NCI-H187 (cell line): ENCODE measurements at places on chromosomes 12 and 14.
A peak's percentile ranks its signal among the peaks of the same experiment; 100 is the strongest.

DNA sequence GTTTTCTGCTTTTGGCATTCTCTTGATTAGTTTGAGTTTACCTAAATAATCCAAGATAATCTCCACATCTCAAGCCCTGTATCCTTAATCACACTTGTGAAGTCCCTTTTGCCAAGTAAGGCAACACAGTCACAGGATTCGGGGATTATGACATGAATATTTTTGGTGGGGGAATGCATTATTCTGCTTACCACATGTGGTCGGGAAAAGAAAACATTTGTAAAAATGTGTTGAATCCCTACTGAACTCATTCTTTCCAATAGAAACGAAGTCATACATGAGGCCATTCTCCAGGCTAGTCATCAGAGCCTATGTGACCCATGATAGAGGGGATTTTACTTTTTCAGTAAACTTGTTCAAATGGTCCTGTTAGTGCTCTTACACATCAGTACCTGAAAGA is 58.5 kb upstream of the PRICKLE1 start:
- DNase-seq, result no peak

DNA sequence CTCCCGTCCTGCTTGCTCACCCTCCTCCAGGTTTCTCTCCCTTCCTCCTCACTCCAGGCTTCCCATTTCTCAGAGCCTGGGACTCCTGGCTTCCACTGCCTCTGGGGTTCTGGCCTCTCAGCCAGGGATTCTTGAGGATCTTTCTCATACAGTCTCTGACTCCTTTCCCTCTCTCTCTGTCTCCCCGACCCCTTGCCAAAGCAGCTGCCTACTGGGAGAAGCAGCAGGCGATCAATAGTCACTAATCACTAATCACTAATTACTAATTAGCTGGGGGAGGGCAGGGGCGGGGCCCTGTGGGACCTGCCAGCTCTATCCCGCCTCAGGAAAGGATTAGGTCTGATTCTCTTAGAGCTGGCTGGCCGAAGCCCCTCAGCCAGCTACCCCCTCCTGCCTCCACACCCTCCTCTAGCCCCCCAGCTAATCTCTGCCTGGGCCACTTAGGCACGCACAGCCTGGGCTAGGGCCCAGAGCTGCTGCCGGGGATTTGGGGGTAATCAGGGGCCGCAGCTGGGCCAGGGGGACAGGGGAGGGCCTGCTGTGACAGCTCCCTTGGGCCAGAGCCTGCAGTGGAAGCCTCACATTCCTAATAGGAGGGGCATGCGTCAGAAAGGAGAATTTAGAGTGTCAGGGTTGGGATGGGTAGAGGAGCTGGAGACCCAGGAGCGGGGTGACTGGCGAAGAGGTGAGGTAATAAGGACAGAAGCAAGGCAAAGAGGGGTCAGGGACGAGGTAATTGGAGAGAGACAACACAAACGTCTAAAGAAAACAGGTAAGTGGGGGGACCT is 2.8 kb downstream of the NXPH4 start:
- DNase-seq, result no peak

DNA sequence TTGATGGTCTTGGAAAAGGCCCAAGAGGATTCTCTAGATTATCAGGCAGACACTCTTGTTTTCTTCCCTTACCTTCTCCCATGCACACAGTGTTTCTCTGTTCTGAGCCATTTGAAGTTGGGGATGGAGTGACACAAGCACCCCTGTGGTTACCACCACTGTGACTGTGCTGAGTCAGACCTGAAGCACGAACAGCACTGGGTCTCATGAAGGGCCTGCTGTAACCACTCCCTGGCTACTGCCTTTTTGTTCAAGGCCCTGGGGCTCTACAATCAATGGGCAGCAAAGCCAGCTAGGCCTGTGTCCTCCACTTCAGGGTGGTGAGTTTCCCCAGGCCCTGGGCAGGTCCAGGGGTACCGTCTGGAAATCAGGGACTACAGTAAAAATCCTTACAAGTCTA is 65.5 kb downstream of the TSPAN8 start:
- DNase-seq, result no peak

- no peak for DNase-seq
These were observed 29.4 kb upstream of the CTDSP2 start for GRCh38 chr12:57875753-57876547.

DNA sequence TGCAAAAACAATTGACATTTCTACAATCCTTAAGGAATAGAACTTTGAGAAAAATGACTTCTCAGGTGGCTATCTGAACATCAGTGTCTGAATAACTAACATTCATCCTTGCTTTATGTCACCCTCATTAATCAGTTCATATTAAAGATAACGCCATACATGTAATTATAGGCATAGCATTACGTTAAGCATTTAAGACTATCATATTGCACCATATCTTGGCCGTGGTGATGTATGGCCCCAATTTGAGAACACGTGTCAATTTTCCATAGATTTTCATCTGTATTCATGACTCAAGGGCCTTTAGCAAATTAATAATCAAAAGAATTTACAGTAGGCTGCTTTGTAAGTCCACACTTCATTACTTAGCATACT is 81.6 kb downstream of the SPTSSA start:
- DNase-seq, result no peak

GRCh38 chr12:42707312-42708226 is 118.0 kb upstream of the PRICKLE1 start:
- DNase-seq, result no peak

DNA sequence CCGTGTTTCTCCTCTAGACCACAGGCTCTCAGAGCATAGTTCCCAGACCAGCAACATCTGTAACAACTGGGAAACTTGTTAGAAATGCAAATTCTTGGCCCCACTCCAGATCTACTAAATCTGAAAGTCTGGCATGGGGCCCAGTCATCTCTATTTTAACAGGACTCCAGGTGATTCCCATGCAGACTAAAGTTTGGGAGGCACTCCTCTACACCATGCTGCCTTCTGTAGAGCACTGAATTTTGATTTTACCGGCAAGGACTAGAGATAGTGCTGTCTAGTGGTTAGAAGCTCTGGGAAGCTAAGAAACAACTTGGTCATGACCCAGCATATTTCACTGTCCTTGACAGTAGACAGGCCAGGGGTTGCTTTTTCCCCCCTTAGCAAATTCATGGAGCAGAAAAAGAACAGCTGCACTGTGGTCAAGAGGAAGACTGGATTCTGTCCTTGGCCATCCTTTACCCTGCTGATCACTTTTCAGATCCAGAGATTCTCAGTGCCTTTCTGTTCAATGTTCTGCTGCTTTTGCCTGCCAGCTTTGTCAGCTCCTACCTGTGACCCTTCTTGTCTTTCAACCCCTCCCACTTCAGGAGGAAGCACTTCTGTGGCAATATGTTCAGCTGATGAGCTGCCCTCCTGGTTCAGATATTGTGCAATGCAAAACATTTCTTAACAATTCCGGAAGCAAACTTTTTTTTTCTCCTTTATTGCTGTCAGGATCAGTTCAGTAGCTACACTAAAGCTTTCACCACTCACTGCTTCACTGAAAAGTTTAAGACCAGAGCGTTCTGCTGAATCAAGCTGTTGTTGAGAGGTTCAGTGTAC is 133.8 kb upstream of the NUDT4 start:
- DNase-seq, result no peak

- no peak for DNase-seq
These were observed 37.5 kb upstream of the DTX1 start for GRCh38 chr12:113019025-113019424.

- DNase-seq, result no peak
These were observed 24.4 kb upstream of the TC2N start for GRCh38 chr14:91891721-91892220.

GRCh38 chr12:45863332-45863731 is 127.0 kb downstream of the SCAF11 start:
- no peak for DNase-seq

GRCh38 chr12:85457016-85457415 is 177.0 kb downstream of the ALX1 start:
- no peak for DNase-seq

GRCh38 chr14:95507701-95508103 is 8.7 kb downstream of the SYNE3 start:
- no peak for DNase-seq

DNA sequence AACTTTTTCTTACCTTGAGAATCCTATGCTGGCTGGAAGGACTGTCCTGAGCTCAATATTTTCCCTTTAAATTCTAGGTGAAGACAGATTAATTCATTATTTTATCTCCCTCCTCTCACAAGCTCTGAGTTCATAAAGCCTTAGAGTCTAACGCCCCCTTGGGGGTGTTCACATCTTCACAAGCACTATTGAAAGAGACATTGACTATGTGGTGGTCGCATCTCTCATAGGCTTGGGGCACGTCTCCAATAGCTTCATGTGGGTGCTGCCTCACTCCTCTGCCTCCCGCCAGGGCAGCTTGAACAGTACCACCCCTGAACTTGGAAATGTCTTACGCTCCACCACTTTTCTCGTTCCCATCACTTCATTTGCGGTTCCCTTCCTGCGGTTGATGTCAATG is 106.2 kb downstream of the UNC79 start:
- no peak for DNase-seq

- no peak for DNase-seq
These were observed 2.4 kb downstream of the VPS37B start for GRCh38 chr12:122893208-122894153.

DNA sequence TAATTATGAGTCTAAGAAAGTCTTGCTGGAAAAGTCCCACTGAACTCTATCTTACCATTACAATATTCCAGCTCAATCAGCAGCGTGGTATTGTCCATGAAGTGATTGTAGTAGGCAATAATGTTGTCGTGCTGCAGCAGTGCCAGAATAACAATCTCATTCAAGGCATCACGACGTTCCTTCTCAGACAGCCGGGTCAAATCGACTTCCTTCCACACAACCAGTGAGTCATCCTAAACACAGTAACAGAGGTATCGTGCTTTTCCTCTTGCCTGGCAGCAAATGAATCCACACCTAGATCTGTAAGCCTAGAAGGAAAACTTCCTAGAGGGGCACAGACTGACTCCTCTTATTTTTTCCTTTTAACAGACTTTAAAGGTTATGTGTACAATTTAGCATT is 2.9 kb downstream of the NEK9 start:
- DNase-seq, result no peak

DNA sequence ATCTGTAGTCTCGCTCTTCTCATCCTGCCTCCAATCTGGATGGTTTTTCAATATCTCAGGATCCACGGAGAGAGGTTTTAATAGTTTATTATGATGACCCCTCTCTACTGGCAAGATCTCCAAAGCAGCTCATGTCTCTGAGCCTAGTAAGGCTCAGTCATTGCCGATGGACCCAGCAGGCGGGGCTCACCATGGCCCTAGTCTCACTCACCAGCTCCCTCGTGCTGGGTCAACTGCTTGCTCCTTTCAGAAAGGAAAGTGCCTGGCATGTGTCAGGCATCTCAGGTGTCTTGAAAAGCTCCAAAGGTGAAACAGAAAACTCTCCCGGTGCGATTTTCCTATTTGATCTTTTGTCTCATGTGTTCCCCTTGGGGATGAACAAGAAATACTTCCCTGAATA is 179.0 kb downstream of the CALM1 start:
- no peak for DNase-seq

DNA sequence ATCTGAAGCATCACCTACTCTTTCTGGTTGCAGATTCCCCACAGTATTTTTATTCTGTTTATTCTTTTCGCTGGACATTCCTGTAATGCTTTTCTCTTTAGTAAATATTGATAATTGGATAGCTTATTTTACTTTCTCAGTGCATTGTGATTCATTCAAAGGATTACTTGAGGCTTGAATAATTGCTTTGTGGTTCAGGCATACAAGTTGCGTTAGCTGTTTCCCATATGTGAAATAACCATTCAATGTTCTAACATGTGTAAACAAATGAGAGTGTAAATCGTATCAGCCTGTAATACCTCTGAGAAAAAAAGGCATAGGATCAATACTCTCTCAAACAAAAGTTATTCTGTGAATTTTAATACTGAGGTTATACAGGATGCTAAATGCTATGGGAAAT is 1004.2 kb upstream of the SEL1L start:
- no peak for DNase-seq

GRCh38 chr12:54569072-54569471 is 19.4 kb downstream of the PPP1R1A start:
- DNase-seq, result no peak

DNA sequence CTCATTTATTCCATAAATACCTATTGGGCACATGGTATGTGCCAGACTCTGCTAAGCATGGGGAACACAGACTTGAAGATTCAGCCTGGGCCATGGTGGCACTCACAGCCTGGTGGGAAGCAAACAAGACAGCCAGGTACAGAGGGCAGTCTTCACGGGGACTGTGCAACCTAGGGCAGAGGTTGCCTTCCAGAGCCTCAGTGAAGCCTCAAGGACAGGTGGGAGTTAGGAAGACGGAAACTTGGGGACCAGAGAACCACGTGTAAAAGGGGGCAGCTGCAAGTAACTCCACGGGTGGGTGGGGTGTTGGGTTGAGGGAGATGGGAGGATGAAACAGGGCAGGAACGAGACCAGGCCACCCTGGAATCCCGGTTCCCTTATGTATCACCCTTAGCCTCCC is 980 bp upstream of the LTBR start:
- DNase-seq, result no peak

GRCh38 chr12:25436206-25437030 is 116.7 kb downstream of the LMNTD1 start:
- peak; percentile 14 for DNase-seq

GRCh38 chr14:78690836-78691235 is 520.7 kb downstream of the NRXN3 start:
- no peak for DNase-seq

DNA sequence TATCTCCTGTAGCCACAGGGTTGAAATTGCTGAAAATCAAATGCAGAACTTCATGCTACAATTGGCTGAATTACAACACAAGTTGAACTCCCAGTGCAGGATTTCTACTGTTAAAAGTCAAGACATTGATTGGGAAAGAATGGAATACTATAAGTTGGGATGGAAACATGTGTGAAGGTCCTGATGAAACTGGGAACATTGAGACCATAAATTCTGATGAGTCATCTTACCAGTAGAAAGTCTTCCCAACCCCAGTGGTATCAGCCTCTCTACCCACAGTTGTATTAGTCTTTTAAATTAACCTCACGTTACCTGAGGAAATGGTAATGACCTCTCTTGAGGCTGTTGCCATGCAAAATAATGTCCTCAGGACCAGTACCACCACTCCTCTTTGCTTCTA is 27.4 kb upstream of the DYRK2 start:
- DNase-seq, result no peak

- no peak for DNase-seq
These were observed 318.4 kb downstream of the SLC6A15 start for GRCh38 chr12:84594157-84594556.

DNA sequence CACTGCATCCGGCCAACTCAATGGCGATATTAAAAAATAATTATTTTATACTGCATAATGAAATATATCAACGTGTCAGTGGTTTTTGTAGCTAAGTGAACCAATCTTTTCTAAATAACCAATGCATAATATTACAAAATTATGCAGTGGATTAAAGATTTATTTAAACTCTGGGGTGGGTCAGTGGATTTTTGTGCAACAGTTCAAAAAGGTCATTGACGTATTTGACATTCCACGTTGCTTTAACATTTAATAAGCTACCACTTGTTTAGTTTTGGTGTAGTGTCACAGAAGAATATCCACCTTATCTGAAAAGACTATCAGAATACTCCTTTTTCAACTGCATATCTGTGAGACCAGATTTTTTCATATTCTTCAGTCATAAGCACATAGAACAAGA is 2.6 kb downstream of the ZC3H14 start:
- DNase-seq, result no peak
